ENCODE measurements at places on chromosomes 3 and 15.

- no peak for DNase-seq
Measured at GRCh38 chr15:88989578-88989977, 76.4 kb upstream of the MFGE8 start.

- DNase-seq = no peak
Measured at GRCh38 chr15:52262364-52262763, 33.2 kb downstream of the MYO5C start.

GRCh38 chr3:55906896-55907295 lies 419.8 kb upstream of the WNT5A start:
- no peak for DNase-seq

GRCh38 chr3:70840106-70840870 lies 527.9 kb upstream of the MDFIC2 start:
- no peak for DNase-seq

DNA sequence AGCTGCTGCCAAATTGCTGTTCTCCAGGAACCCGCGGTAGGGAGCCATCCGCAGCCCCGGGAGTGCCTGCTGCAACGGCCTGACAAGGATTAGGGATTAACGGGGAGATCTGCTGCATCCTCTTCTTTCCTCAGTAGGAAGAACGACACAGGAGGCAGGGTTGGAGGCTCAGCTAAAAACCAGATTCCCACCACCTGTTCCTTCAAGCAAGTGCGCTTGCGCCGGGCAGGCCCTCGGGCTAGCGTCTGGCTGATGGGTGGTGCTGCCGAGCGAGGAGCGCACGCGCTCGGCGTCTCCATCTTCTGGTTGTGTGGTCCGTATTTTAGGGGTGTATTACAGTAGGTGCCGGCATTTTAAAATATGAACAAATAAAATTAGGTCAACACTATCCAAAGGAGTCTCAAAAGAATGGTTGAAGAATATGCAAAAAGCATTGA lies 25.4 kb upstream of the SLC25A26 start:
- DNase-seq = no peak
